Nephron progenitor cell (in vitro differentiated cells): ENCODE measurements at places on chromosomes 16 and 17.

DNA sequence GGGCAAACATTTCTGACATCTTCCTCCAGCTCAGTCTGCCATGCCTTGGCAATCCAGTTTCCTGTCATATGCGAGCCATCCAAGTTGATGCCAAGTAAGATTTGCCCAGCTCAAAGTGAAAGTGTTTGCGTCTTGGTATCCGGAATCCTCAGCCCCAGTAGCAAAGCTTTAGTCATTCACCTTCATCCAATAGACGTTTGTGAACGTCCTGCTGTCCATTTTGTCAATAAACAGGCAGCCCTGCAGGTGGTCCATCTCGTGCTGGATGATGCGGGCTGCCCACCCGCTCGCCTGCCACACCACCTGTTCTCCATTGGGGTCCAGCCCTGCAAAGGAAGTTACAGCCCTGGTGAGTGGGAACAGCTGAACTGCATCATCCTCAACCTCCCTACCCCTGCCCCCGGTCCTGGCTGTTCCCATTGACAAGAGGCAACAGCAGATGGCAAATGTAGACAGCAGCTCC, 1.5 kb downstream of the PDF start:
- no peak for DNase-seq

- DNase-seq = no peak
Measured at GRCh38 chr16:11439790-11440656, 94.8 kb downstream of the RMI2 start.

- no peak for DNase-seq
Measured at GRCh38 chr17:47076171-47076570, 97.1 kb upstream of the RPRML start.

GRCh38 chr16:68374961-68375660, 64.3 kb downstream of the PRMT7 start:
- DNase-seq = no peak

GRCh38 chr16:58001781-58002415, 691 bp downstream of the USB1 start:
- no peak for DNase-seq

DNA sequence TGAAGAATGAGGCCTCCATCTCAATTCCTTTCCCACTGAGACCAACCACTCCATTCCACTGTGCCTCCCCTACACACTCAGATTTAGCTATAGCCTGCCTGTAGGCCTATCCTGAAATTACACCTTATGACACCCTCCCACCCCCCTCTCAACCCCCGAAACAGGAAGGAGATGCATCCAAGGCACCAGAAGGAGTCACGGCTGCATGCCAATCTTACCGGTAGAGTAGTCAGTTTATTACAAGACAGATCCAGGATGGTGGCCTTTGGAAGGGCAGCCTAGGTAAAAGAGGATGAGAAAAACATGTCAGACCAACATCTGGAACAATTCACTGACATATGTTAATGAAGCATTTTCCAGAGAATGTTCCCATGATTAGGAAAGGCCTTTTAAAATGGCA, 2.6 kb downstream of the LRRC59 start:
- no peak for DNase-seq

GRCh38 chr16:2005646-2006045, 4.0 kb downstream of the ZNF598 start:
- no peak for DNase-seq

DNA sequence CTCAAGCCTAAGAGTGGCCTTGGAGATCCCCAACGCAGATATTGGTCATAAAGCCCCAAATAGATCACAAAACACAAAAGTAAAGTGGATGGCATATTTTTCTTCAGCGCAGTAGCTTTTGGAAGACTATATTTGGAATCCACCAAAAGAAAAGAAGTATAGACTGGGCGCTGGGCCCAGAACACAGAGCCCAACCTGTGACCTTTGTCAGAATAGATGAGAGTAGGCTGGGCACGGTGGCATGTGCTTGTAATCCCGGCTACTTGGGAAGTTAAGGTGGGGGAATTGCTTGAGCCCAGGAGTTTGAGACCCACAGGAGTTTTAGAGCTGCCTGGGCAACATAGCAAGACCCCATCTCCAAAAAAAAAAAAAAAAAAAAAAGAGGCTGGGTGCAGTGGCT, 14.6 kb downstream of the SCIMP start:
- DNase-seq = no peak

DNA sequence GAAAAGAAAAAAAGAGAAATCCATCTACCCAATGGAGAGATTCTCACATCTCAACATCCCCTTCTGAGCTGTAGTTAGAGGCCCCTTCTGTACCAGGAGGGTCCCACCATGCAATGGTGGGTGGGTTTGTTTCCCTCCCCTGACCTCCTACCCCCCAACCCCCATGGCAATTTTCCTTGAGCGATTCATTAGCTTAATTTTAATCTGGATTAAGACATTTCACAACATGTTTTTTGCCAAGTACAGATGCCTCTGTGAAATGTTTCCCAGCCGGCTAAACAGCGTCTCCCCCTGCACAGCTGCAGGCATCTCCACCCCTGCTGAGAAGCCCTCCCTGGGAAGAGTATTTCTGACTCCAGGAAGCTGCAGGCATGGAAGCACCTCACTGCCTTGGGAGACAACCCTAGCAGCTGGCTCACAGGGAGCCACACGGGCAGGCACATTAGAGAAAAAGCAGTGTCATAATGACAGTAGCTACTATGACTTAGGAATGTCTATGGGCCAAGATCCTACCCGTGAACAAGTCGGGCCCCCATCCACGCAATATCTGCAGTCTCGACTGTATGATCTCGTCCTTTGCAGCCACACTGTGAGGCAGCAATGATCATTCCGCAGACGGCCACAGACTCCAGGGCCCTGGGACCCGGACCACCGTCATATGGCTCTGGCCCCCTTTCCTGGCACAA, 117.3 kb downstream of the ADCY9 start:
- DNase-seq = no peak

DNA sequence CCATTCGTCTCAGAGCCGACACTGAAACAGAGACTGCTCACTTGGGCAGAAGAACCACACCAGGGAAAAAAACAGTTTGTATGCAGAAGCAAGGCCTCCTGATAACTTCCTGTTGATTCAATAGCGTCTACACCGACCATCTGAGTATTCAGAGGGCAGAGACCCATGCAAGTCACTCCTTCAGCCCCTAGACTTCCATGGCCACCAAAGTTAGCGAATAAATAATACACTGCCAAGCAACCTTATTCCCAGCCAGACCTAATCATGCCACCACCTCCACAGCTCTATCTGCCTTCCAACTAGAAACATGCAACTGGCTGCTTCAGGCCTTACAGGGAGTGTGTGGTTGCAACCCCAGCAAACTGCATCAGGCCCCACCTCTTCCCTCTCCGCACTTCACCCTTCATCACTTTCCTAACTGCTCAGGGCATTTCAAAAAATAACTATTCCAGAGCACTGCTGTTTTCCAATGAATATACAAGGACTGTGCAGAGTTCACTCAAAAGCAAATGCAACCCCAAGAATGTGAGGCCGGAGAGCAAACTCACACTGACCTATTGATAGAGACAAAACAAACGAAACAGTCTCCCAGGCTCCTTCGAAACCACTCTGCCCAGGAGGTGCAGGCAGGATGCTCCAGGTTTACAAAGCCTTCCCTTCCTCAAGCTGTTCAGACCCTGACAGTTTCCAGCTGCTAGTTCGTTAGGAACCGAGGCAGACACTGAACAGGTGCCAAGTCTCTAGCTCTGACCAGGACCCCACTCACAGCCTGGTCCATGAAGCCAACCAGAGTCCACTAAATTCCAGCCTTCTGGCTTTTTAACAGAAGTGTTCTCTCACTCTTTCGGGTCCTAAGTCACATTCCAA, 3.6 kb downstream of the USP7 start:
- no peak for DNase-seq

DNA sequence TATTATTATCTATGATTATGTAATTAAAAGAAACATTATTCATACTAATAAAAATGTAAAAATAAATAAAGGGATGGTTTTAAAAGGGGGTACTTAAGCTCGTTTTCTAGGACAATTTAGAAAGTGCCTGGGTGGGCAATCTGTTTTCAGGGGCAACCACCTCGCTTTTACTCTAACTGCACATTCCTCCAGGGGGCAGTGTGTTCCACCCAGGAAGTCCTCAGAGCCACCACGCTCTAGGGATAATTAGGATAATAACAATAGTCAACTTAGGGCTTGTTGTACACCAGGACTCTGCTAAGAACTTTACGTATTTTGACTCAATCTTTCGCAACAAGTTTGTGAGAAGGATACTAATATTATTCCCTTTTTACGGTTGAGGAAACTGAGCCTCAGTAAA, 396.7 kb upstream of the MAF start:
- DNase-seq = no peak

DNA sequence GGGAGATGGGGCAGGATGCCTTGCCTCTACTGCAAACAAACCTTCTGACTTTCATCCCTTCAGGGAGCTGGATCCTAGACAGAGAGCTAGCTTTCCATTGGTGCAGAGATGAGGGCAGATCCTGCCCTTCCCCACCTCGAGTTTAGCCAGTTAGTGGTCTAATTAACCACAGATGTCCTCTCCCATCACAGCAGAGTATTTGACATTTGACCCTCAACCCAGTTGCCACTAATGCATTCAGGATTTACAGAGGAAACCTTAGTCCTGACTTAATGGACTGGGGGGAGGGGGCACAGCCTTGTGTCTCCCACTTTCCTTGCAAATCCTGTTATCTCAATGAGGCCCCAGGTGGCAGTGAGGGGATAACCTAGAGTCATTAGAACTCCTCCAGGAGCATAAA, 10.2 kb downstream of the PIP4K2B start:
- DNase-seq = peak; percentile 37

- no peak for DNase-seq
Measured at GRCh38 chr16:50957056-50957455, 194.0 kb downstream of the SALL1 start.

GRCh38 chr17:78398390-78398789, 19.9 kb downstream of the PGS1 start:
- no peak for DNase-seq

DNA sequence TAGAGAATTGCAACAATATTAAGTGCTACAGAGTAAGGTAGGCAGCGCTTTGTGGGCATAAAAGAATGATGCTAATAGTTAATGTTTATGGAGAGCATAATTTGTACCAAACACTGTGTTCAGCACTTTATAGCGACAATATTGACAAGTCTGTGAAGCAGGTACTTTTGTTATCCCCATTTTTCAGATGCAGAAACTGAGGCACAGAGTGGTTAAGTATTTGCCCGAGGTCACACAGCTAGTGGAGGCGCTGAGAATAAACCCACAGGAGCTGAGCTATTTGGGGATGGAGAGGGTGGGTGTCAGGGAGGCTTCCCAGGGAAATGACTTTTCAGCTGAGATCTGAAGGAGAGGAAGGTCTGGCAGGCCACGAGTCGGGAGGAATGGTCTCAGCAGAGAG, 39.4 kb downstream of the TMEM186 start:
- no peak for DNase-seq

DNA sequence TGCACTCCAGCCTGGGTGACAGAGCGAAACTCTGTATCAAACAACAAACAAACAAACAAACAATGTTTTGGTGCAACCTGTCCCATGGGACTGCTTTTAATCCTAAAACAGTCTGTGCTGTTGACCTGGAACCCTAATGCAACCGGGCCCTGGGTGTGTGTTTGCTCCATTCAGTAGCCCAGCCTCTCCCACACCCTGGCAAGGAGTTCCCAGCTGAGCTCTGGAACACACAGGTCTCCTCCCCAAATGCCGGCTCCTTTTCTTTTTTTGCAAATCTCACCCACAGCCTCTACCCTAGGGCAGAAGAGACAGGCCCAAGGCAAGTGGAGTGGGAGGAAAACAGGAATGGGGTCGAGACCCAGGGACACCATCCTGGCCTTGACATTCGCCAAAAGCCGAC, 29.8 kb upstream of the RASD1 start:
- DNase-seq = no peak

DNA sequence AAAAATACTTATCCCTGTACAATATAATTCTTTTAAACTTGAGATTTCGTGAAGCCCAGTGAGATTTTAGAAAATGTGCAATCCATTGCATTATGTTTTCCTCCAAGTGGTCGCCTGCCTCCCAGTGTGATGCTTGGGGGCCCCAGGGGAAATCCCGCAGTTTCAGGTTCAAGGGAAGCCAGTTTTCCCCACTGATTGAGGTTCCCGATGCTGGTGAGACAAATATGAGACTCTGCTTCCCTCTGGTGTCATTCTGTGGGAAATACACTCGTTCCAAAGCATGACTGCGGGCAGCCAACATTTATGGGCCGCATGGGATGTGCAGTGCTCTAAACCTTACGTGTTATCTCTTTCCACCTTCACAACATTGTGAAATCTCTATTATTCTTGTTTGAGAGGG, 200.8 kb downstream of the PRKCB start:
- peak; percentile 63 for DNase-seq

GRCh38 chr17:15440347-15440746, 27.1 kb downstream of the CDRT4 start:
- no peak for DNase-seq

DNA sequence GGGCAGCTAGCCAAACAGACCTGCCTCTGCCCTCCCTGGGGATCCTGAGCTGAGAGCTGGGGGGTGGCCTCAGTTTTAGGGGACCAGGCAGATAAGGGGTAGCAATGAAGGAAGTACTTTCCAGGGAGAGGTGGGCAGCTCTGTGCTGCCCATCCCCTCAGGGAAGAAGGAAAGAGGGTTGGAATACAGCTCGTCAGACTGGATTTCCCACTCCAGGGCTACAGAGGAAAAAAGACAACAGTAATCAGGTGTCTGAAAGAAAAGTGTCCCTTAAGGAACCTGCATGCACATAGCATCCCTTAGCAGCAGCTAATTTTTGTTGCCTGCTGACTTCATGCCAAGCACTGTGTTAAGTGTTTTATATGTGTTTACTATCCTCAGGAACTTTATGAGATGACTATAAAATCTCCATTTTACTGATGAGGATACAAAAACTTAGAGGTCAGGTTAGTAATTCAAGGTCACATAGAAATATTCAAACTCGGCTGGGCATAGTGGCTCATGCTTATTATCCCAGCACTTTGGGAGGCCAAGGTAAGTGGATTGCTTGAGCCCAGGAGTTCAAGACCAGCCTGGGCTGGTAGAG, 3.2 kb upstream of the MRPL58 start:
- DNase-seq = no peak

DNA sequence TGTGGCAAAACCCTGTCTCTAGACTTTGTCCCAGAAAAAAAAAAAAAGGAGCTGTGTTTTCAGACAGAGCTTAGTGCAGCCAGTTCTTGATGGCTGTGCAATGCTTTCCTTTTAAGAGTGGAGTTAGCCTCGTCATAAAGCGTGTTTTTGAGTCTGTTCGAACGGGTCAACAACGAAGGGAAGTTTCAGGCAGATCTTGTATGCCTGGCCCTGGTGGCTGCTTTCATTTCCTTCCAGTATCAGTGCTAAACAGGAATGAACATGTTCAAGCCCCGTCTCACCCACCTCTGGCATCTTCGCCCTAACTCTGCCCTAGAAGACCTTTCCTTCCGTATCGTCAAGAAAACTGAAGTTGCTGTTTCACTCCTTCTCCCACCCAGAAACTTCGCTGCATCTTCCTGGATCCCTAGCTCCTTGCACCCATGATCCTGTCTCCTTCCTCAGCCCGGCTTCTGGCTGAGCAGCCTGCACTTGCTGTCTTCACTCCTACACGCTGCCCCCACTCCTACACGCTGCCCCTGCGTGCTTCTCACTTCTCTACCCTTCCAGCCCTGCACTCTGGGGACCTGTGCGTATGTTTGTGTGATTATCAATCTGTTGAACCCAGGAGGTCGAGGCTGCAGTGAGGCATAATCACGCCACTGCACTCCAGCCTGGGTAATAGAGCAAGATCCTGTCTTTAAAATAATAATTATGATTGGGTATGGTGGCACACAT, 55.3 kb downstream of the USP10 start:
- DNase-seq = no peak

GRCh38 chr17:48392857-48393256, 37.2 kb downstream of the SKAP1 start:
- DNase-seq = no peak

GRCh38 chr16:67254801-67255552, 6.2 kb downstream of the SLC9A5 start:
- no peak for DNase-seq

- no peak for DNase-seq
Measured at GRCh38 chr17:80205811-80206210, 14.3 kb downstream of the SGSH start.
